ENCODE measurements at places on chromosomes 7 and 10.

GRCh38 chr10:47019155-47020145 is 108.2 kb downstream of the PTPN20 start:
- DNase-seq, result no peak

- no peak for DNase-seq
Observed at GRCh38 chr10:6543431-6544005, 36.6 kb downstream of the PRKCQ start.

DNA sequence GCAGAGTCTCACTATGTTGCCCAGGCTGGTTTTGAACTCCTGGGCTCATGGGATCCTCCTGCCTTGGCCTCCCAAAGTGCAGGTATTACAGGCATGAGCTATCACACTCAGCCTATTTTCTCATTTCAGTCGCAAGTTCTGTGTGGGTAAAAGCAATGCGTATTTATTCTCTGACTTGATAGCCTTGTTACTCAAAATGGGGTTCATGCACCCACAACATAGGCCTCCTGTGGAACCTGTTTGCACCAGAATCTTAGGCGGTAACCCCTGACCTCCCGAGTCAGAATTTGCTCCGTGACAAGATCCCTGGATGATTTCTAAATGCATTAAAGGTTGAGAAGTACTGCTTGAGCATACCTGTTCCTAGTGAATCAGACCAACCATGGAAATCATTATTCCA is 7.3 kb downstream of the IL2RA start:
- DNase-seq, result no peak

DNA sequence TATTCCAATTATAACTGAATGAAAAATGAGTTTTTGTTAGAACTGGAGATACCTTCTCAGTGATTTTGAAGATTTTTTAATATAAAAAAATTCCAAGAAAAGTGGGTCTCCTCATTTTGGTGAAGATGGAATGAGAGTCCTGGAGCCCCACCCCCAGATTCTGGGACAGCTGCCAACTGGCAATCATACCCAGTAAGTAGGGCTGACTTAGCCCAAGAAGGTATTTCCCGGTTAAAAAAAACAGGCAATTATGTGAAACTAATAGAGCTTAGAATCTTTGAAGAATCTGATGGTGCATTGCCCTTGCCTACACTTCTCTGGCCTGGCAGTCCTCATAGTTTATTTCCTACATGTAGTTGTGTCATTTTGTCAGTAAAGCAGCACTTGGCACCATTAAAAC is 52.8 kb upstream of the VWDE start:
- peak; percentile 27 for DNase-seq

DNA sequence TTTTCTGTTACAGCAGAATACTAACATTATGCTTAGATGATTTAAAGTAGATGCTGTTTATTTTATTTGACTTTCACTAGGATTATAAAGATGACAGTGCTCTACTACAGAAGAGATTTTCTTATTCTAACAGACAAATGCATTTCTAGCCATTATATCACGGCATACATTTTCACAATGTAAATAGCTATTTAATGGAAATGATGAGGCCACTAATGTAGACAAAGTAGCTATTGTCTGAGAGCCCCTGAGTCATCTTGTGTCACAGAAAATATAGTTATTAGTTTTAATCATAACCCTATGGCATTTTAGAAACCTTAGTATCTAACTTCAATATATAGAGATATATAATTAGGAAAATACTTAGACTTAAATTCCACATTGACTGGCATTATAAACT is 158.0 kb upstream of the AHR start:
- no peak for DNase-seq

- no peak for DNase-seq
Observed at GRCh38 chr10:84214612-84215235, 10.6 kb downstream of the LRIT2 start.

DNA sequence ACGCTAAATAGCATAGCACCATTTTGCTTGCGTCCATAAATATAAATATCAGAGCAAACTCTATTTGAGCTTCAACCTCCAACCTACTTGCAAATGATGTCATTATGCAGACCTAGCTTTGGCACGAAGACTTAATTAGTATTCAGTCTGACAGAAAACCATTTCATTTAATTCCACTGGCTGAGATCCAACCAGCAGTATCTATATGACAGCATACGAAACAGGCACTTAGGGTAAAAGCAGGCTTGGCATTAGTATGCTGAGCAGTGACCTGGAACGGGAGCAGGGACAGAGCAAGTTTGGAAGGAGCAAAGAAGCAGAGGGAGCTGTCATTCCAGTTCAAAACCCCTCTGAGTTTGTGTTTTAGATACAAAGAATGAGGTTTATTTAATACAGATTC is 312.5 kb upstream of the CHRM2 start:
- DNase-seq, result no peak

GRCh38 chr7:23235813-23236221 is 10.8 kb upstream of the GPNMB start:
- peak; percentile 47 for DNase-seq

DNA sequence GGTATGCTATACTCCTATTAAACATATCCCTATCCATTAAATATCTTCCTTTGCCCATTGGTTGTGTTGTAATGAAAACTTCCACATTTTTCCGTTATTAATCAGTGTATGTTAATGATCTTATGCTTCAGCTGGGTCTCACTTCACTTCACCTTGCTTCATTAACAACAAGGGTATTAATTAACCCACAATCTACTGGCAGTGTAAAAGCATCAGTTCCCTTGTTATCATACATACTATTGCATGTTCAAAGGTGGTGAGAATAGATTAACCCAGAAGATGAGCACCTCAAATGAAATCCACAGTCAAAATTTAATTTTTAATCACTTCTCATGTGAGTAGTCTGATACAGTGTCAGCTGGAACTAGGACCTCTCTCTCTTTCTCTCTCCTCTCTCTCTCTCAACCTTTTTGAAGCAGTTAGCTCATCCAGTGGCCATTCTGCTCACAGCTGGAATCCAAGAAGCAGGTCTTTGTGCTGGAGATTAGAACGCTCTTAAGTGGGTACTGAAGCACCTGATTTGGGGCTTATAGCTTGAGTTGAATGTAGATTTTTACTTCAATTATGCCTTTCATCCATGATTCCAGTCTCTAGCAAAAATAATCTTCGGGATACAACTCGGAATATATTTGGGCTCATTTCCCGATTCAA is 172.3 kb downstream of the RAPGEF5 start:
- DNase-seq, result no peak

DNA sequence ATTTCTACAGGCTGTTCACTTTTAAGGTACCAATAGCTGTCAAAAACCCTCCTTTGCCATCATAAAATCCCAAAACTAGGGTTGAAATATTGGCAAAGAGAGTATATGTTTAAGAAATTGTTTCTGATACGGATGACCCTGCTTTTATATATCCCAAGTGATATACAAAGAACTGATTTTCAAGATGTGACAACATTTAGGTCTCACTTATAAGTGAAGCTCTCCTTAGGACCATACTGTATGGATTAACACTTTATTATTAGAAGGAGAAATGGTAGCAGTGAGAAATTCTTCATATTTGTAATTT is 11.0 kb upstream of the CRPPA start:
- no peak for DNase-seq

DNA sequence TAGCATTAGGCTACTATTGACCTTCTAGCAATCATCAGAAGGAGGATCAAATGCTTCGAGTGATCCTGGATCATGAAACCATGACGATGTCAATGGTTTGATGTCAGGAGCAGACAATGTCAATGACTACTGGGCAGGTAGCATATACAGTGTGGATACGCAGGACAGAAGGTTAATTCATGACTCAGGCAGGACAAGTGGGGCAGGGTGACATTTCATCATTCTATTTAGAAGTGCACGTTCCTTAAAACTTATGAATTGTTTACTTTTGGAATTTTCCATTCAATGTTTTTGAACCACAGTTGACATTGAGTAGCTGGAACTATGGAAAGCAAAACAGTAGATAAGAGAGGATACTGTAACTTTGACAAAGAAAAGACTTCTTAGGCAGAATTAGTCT is 140.8 kb downstream of the TSPAN12 start:
- DNase-seq, result no peak

- no peak for DNase-seq
Observed at GRCh38 chr7:98970016-98970615, 91.8 kb downstream of the TRRAP start.

DNA sequence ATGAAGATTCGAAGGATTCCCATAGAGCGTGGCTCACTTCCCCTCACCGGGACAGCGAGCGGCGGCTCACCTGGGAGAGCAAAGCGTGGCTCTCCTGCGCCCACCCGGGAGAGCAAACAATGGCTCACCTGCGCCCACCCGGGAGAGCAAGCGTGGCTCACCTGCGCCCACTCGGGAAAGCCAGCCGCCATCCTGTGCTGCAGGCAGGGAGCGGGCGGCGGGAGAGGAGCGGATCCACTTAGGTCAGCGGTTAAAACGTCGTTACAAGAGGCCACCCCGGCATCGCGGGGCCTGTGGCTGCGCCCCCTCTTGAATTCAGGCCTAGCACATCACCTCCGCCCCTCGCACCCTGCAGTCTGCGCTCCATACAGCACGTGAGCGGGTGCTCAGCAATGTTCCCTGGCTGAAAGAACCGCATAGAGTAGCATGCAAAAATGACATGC is 461 bp upstream of the FIGNL1 start:
- no peak for DNase-seq

DNA sequence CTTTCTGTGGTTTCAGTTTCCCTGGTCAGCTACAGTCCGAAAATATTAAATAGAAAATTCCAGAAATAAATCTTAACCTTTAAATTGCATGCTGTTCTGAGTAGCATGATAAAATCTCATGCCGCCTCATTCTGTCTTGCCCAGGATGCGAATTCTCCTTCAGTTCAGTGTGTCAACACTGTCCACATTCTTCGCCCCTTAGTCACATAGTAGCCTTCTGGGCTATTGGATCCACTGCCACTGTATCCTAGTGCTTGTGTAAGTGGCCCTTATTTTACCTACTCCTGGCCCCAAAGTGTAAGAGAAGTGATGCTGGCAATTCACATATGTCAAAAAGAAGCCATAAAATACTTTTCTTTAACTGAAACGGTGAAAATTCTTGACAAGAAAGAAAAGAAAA is 129.6 kb downstream of the ZWINT start:
- no peak for DNase-seq

GRCh38 chr7:5422396-5423305 is 983 bp downstream of the TNRC18 start:
- peak; percentile 53 for DNase-seq

DNA sequence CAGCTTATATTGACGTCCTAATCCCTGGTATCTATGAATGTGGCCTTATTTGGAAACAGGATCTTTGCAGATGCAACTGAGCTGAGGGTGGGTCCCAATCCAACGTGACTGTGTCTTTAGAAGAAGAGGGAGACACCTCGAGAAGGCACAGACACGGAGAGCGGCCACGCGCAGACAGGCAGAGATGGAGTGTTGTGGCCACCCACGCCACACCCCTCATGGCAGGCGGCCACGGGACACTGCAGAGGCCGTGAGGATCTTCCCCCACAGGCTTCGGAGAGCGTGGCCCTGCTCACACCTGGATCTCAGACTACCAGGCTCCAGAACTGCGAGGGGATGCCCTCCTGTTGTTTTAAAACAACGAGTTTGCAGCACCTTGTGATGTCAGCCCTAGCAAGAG is 244.9 kb downstream of the DNAJB6 start:
- DNase-seq, result no peak

DNA sequence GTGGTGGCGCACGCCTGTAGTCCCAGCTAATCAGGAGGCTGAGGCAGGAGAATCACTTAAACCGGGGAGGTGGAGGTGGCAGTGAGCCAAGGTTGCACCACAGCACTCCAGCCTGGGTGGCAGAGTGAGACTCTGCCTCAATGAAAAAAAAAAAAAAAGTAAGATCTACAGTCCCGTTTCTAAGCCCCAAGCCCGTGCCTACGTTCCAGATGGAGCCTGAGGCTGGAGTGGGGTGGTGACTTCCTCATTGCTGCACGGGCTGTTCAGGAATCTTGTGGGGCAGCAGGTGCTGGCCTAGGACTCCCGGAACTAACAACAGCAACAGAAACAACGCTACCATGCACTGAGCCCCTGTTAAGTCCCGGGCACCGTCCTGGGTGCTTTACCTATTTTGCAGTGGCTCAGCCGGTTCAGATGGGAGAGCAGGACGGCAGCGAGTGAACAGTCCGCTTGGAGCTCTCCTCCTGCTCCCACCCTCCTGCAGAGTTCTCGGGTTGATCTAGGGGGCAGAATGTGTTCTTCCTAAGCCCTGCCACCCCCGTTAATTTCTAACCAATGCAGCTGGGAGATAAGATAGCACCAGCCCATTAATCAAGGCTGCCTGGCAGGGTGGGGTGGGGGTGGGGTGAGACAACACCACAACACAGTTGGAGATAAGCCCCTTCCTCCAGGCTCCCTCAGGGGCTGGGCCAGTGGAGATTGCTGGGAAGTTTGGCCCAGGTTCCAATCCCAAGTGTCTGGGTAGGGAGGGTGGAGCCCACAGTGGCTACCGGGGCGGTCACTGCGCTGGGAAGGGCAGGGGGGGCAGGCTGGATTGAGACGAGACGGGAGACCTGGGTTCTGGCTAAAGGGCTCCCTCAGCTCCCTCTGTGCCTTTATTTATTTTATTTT is 17.0 kb upstream of the SFRP5 start:
- no peak for DNase-seq

- no peak for DNase-seq
Observed at GRCh38 chr10:106076496-106076895, 1088.0 kb downstream of the SORCS1 start.

DNA sequence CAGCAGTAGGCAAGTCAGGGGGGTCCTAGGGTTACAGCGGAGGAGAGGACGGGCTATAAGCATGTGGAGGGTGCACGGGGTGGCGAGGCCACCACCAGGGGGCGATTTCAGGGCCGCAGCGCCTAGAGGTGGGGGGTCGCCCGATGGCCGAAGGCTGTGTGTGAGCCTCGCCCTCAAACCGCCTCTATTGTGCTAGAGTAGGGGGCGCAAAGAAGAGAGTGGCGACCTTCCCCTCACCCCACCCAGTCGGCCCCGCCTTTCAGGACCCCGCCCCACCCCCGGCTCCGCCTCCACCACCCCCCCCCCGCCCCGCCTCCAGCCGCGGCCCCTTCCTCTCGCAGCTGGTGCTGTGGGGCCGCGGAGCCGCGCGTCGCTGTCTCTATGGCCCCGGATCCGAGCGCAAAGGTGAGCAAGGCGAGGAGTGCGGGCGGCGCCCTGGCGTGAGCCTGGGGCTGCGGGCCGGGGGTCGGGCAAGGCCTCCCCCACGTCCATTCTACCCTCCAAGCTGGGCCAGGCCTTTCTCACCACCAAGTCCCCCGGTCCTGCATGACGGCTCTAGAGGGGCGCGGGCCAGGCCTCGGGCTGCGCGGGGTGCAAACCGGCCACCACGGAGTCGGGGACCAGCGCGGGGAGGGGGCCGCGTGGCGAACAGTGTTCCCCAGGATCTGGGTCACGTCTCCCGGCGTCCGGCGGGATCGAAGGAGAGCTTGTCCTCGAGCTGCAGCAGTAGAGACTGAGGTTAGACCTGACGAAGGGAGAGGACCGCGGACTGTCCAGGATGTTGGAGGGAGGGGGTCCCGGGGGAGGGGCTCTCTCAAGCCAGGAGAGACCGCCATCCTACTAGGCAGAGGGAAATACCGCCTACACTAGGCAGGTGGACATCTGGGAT is at the start of gene SEMA4G:
Gene SEMA4G (plus strand): TSS at position 318 of the 889 bp plus-strand sequence. CDS start 3,409 bp downstream, outside the sequence.
- peak; percentile 11 for DNase-seq

- DNase-seq, result peak; percentile 82
Observed at GRCh38 chr10:31134311-31134952, 102.8 kb upstream of the ZNF438 start.
